ENCODE measurements at places on chromosomes 1 and 21.

- DNase-seq, result no peak
Observed at GRCh38 chr21:45219517-45219916, 68.2 kb downstream of the POFUT2 start.

GRCh38 chr1:9809100-9809510 is 14.7 kb downstream of the CLSTN1 start:
- DNase-seq, result no peak

DNA sequence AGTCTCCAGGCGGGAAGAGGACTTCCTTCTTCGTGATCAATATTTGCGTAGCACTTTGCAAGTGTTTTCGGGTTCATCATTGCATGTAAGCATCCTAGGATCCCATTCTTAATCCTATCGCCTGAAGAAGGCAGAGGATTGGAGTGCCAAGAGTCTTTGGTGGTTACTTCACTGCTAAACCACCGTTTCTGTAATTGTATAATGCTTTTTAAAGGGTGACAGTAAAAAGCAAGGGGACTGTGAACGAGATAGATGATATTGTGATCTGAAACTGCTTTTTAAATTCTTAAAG is 345 bp upstream of the ALDH9A1 start:
- DNase-seq, result no peak

DNA sequence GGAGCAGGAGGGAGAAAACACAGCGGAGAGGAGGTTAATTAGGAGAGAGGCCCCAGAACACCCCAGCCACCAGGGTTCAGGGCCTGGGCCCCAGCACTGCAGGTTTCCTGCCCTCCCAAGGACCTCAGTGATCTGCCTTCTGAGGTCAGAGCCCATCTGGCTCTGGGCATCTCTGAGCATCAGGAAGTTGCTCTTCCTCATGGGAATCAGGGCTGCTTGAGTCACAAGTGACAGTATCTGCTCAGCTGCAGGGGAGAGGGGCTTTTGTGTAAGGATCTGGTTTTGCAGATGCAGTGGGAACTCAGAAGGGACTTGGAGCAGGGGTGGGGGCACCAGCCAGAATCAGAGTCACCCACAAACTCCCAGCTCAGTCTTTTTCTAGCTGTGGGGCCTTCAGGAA is 472.1 kb downstream of the PTPRU start:
- DNase-seq, result no peak

DNA sequence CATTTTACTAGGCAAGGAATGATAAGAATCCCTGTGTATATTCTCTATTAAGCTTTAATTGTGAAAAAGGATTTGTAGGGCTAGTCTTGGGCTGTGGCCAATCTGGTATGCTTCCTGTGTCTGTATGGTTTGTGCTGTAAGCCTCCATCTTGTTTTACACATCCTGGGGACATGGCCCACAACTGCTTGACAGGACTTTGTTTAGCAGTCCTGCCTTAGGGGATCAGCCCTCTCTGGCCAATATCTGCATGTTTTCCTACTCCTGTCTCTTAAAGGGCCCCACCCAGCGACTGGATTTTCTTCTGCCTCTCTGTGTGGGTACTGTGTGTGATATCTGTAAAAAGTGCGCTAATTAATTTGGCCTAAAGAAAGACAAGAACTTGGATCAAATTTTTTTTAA is 813.2 kb downstream of the PLA2G4A start:
- no peak for DNase-seq

All from GM03348 (cell line).